Astrocyte (in vitro differentiated cells and primary cell): ENCODE measurements at places on chromosomes 2 and 18. TPM values are rescaled to one million over a fixed set of nuclear protein-coding genes. Genes with fewer than 3 reads are reported as not detected.

- no peak for DNase-seq
Observed at GRCh38 chr2:7437716-7438632, 520.8 kb downstream of the RNF144A start.

DNA sequence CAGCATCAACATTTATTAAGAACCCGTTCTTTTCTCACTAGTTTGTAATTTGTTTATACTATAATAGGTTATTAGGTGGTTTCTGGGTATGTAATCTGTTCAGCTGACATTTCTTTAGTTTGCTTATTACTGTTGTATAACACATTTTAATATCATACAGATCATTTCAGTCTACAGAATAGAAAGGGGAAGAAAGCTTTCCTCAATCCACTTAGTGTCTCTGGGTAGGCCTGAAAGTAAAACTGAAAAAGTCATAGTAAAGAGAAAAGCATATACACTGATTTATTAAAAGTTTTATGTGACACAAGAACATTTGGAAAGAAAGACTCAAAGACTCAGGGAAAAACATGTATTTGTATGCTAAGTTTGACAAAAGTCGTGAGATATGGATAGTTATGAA, 16.8 kb upstream of the KCNJ3 start:
- DNase-seq: no peak

DNA sequence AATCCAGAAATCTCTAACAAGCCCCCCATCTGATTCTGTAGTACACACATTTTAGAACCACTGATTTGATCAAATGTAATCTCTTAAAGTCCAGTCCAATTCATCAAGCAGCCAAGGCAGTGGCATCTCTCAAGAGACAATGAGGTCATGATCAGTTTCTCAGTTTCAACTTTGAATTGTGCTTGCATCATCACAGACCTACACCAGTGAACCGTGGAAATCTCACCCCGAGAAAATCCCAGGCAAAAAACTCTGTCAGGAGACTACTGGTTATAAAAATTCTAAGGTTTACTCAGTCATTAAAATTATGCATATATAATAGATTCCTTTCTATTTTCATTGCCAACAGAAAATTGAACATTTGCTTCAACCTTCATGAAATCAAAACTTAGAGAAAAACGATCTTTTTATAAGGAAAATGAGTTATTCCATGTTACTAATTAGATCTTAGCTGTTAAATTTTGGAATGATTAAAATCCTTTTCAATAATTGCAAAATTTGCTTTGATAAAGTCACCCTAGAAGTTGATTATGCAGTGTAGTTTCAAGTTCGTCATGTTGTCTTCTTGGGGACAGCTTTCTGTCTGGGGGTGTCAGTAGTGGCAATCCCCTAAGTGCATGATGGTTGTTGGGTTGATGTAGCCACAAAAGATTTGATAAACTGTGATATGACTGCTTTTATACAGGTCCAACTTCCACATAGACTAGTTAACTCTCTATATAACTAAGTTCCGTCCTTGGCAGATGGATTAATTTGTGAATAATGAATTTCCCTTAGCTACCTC, 235.0 kb downstream of the CAMKMT start:
- DNase-seq: no peak

DNA sequence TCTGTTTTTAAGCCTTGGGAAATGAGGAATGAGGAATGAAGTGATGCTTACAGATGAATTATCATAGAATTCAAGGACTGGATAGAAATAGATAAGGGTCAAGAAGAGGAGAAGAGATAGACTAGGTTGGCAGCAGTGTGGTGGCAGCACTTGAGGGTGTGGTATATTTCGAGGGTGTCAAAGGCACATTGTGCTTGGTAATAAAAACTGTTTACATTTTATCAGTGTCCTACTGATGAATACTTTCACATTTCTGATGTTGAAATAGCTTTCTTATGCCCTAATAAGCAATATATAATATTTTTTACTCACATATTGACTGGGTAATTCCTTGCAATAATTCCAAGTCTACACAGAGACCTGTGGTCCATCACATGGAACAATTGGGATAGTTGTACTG, 3.4 kb downstream of the TFPI start:
- DNase-seq: no peak

The TBC1D8 gene
- total RNA-seq: 1.9 and 2.4 TPM in 2 replicates
